ENCODE measurements at places on chromosomes 16 and 17.

GRCh38 chr16:78816499-78817195 is 717.2 kb downstream of the WWOX start:
- DNase-seq: no peak

- DNase-seq: no peak
These were observed 126.9 kb upstream of the WSCD1 start for GRCh38 chr17:5943232-5943631.

- DNase-seq: no peak
These were observed 72.9 kb downstream of the CYTH1 start for GRCh38 chr17:78709119-78709681.

- no peak for DNase-seq
These were observed 1.9 kb downstream of the EPN3 start for GRCh38 chr17:50534222-50534978.

- DNase-seq: no peak
These were observed 20.7 kb downstream of the UBN1 start for GRCh38 chr16:4868026-4868425.

DNA sequence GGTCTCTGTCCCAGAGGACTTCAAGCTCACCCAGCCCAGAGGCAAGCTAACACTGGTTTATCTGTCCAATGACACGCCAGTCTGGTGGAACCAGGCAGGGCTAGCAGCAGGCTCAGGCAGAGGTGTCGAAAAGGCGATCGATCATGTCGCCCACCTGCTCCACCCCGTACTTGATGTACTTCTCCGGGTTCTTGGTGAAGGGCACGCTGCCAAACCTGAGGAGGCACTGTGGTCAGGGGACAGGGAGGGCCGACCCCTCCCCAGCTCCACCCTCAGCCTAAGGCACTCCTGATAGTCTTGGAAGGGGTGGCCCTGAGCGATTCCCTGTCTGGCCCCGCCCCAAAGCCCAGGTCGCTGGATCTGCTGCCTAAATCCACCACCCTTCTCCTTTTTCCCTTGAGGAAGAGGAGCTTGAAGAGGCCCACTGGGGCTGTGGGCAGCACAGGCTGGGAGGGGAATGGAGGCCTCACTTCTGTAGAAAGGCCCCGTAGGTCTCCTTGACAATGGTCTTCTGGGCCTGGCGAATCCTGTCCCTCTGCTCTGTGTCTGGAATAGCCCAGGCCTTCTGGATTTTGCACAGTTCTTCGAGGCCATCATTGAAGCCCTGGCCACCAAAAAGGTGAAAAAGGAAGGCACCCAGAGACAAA is 4.7 kb downstream of the ZACN start:
- DNase-seq: no peak

GRCh38 chr17:82238472-82239201 is 9.8 kb downstream of the SLC16A3 start:
- DNase-seq: peak; percentile 51

DNA sequence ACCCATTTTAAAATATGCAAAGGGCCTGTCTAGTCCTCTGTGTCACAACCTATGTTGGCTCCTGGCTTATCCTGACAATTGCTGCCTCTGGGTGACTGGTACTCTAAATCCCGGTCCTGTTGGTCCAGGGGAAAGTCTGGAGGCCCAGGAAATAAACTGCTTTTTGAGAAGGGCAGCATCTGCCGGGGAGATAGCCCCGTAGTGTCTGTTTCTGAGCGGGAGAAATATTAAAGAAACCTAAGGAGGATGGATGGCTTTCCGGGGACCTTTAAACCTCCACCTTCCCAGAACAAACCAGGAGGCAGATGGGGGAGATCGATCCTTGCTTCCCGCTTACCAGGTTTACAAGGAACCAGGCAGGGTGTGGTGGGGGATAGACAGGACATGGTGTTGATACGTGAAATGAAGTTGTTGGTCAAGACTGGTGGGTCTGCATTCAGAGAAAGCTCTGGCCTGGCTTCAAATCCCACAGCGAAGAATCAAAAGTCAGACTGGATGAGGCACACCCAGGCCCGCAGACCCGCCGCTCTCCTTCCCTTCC is 3.8 kb downstream of the HOXB2 start:
- DNase-seq: no peak

DNA sequence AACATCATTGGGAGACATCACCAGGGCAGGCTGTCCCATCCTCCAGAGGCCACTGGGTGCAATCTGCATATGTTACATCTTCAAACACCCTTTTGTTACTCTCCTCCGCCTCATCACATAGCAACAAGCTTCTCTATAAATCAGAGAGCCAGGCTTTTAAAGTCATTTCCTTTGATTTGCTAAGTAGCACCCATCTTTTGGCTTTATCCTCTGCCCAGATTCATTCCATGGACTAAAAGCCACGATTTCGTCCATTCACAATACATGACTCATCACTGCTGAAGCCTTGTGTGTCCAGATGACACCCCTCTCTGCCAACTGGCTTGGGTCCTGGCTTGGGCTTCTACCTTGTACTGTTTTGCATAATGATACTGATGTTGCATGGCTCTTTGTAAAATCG is 2.0 kb upstream of the KRT38 start:
- no peak for DNase-seq

DNA sequence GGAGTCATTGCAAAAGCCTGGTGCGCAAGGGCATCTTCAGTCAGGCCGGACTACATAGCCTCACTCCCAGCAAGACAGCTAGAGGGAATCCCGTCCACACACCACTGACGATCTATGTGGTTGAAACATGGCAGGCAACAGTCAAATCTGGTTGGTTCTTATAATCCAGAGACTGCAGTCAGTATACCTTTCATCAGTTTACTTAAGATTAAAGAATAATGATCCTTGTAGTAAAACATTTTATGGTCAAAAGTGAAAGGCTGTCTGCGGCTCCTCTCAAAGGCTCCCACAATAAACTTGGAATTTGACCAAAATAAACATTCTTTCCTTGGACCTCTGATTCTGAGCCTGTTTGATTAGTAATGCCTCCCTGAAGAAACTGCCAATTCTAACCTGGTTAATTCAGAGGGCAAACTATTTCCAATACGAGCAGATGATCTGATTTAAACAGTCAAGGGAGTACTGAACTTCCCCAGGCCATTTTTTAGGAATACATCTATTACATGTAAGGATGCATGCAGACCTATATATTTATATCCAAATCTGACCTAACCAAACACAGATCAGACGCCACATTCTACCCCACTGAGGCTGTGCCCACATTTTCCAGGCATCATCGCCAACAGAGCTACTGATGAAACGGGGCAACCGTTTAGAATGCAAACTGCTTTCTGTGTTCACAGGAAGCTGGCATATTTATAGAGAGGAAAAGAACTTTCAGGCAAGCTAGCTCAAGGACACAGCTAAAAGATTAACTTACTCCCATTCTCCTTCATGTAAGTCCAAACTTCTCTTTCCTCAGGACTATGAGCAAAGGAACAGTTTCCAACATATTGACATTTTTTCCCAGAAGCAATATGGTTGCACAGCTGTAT is 15.3 kb upstream of the TXNDC11 start:
- DNase-seq: no peak

- DNase-seq: no peak
These were observed 12.4 kb downstream of the P3H4 start for GRCh38 chr17:41799366-41799765.

GRCh38 chr17:56727876-56728617 is 105.7 kb downstream of the C17orf67 start:
- DNase-seq: no peak

- no peak for DNase-seq
These were observed 5.0 kb downstream of the LYRM1 start for GRCh38 chr16:20905576-20905975.

DNA sequence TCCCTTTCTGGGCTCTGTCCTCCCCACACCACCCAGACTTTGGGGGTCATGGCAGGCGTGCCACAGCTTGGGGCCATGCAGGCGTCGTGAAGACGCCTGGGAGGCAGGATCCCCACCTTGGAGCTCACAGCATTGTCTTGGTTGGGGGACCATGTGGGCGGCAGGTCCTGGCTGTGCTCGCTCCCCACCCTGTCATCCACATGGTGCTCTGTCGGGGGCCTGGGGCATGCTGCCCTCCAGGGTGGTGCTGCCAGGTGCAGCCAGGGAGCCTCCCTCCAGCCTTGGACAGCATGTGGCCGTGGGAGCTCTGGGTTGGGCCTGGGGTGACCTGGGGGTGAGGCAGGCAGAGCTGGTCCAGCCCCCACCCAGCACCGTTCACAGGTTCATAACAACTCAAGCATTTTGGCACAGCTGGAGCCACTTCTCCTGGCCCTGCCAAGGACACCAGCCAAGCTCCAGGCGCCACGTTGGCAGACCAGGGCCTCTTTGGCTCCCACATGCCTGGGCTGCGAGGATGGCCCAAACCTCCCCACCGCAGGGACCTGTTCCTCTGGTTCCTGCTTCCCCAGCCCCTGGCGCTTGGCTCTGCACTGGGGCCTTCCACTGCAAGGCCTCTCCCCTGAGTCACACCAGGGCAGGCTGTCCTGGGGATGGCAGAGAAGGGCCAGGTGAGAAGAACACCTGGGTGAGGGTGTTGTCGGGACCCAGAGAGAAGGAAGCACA is 15.1 kb upstream of the ATP6V0C start:
- no peak for DNase-seq

DNA sequence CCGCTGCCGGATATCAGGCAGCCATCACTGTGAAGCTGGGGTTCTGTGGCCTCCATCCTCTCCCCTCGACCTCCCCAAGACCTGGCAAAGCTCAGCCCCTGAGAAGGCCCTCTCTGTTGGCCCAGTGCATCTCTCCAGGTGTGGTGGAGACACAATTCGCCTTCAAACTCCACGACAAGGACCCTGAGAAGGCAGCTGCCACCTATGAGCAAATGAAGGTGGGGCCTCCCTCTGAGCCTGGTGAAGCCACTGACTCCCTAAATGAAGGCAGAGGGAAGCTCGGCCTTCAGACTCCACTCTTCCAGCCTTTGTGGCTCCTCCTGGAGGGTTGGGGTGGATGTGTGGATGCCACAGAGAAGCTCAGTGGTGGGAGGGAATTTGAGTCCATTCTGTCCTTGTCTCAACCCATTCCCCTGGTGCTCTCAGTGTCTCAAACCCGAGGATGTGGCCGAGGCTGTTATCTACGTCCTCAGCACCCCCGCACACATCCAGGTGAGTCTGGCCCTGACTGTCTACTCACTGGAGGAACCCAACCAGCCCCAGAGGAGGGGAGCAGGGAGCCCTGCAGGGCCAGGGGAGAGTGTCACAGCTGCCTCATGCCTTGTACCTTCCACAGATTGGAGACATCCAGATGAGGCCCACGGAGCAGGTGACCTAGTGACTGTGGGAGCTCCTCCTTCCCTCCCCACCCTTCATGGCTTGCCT is 1.7 kb upstream of the MRM1 start:
- DNase-seq: no peak

GRCh38 chr17:72618001-72618509 is 474.4 kb downstream of the SLC39A11 start:
- no peak for DNase-seq

DNA sequence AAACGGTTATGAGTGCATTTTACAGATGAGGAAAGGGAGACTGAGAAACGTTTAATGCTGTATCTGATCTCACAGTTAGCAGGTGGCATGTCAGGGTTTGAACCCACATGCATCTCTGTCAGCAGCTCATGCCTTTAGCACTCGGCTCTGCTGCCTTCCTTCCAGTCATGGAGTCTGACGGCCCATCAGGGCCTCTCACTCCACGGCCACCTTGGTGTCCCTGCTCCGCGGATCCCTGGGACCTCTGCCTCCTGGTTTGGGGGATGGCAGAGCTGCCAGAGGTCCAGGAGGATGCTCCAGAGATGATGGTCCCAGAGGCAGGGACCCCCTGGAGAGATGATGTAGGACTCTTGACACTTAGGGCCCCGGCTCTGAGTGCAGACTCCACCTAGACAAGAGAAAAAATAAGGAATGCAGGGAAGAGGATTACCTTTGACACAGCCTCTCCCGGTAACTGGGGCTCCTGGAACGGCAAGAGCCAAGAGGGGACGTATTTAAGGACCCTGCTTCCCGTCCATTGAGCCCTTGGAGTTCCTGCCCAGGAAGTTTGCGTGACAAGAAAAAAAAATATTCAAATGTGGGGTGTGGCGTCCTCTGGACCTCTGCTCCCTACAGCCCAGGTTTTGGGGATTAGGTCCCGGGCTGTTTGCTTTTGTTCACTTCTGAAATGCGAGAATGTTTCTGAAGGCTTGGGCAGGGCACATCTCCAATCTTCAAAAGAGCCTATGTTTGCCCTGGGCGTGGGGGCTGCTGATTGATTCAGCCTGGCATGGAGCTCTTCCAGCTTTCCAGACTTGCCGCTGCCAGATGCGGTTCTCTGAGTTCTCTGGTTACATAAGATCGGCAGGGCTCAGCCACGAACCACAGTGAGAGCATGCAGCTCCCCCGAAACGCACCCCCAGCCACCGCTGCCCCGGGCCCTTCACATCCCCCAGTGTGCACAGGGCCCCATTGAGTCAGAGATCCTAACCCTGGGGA is at the start of gene ALDH3A1:
ALDH3A1 (minus strand) TSS at position 470 of the 978 bp plus-strand sequence. CDS start 3,169 bp downstream, outside the sequence.
- no peak for DNase-seq

GRCh38 chr17:65666876-65667321 is 105.5 kb upstream of the AXIN2 start:
- DNase-seq: no peak

DNA sequence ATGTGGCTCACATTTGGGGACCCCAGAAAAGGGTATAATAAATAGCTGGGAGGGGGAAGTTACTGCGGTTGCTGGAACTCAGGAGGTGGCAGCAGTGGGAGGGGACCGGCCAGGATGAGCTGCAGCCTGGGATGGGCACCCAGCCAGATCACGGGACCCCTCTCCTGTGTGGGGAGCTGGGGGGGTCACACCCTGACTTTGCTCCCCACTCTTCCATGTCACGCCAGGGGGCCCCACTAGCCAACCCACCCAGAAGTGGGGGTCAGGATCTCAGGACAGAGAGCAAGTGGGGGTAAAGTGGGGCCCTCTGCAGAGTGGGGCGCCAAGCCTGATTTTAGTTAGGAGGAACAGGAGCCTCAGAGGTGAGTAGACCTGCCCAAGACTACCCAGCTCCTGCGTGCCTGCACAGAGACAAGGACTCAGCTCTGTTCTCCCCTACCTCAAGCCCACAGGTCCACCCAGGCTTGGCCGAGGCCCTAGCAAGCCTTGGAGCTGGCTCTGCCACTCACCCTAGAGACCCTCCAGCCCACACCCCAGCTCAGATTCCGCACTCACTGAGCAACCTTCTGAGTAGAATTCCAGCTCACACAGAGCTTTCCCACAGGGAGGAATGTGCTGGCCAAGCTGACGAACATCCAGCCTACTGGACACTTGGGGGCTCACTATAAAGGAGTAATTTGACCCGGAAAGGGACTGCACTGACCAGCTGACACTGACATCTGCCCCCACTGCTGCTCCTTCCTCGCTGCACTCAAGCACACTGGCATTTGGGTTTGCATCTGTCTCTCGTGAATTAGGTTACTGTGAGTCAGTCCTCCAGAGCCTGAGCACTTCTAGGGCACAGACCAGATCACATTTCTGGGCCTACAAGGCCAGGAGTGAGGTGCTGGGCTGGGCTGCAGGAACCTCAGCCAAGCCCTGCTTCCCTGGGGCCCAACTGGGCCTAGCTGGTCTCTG is 310.1 kb downstream of the C16orf95 start:
- no peak for DNase-seq

DNA sequence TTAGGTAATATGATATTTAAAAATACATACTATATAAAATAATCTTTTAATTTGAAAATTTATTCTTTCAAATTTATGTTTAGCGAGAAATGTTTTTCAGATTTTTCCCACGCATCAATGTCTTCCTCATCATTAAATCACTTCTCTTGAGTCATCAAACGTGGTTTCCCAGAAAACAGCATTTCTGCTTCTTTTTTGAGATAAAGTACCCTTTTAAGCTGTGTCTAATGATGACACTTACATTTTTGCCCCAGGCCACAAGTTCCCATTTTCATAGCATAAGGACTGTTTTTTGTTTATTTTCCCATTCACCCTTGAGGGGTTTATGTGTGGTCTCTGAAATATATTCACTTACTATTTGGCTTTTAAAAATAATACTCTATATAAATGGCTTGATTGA is 139.0 kb upstream of the HS3ST3A1 start:
- DNase-seq: no peak

GRCh38 chr17:49195751-49196150 is 14.6 kb downstream of the GNGT2 start:
- DNase-seq: no peak
